Activated CD4-positive, alpha-beta T cell treated with anti-CD3 and anti-CD28 coated beads, Interleukin-2, amount 50 U/mL, for 48 hours (primary cell): ENCODE measurements at places on chromosomes 5 and 9.

- DNase-seq, result no peak
These were observed 2.0 kb downstream of the RORB start for GRCh38 chr9:74499111-74499601.

DNA sequence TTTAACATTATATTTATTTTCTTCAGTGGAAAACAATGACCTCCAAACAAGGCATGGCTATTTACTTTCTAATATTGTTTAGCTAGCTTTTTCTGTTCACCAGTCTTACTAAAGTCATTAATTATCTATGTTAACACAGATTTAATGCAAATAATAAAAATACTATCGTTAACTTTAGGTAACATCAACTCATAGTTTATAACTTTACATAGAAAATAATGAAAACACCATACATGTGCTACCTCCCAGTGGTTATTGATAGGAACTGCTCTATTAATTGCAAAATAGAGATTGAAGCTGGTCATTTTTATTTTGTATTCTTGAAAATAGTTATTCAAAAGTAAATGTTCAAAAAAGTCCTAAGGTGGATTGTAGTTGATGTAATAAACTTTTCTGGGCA is 78.3 kb upstream of the HCN1 start:
- DNase-seq, result no peak

DNA sequence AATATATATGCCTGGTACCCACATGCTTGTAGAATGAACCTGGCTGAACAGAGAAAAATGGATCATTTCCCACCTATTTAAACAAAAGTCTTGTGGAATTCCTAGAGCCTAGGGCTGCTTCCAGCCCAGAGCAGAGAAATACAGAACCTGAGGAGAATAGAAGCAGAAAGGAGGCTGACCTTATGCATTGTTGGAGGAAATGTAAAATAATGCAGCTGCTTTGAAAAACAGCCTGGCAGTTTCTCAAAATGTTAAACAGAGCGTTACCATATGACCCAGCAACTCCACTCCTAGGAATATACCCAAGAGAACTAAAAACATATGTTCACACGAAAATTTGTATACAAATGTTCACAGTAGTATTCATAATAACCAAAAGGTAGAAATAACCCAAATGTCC is 15.1 kb downstream of the MAPKAP1 start:
- DNase-seq, result no peak

- DNase-seq, result no peak
These were observed 56.7 kb upstream of the GARNL3 start for GRCh38 chr9:127207734-127208410.

GRCh38 chr5:154972476-154973080 is 31.7 kb downstream of the MRPL22 start:
- no peak for DNase-seq

DNA sequence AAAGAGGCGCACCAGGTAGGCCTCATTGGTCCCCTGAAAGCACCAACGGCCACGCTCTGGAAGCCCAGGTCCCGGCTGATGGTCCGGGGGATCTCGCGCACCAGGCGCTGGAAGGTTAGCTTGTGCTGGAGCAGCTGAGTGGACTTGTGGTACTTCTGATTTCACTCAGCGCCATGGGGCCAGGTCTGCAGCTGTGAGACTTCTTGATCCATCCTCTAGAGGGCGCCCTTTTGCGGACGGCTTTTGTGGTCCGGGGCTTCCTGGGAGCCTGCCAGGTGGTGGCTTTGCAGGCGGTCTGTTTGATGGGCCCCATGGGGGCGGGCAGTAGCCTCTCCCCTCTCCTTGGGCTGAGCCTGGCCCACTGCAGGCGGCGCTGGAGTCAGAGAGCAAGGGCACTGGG is 10.4 kb downstream of the TAF11L12 start:
- DNase-seq, result no peak

DNA sequence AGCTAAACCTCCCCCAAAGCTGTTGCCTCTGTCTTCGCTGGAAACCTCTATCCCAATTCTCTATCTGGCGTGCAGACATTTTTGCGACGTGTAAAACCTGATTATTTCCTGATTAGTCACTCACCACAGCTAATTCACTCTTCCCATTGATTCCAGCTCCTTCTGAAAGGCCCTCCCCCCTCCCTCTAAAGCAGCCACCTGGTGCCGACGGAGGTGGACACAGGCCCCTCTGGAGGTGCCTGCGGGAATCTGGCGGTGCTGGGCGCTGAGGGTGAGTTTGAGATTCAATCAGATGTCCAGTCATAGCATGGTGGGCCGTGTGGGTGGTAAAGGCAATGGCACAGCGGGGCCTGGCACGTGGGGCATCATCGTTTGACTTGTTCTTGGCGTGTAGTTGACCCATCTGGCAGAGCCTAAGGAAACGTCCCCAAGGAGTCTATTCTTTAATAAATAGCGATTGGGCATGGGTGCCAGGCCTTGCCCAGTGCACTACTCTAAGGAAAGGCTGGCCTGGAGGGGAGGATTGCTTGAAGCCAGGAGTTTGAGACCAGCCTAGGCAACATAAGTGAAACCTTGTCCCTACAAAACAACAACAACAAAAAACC is 271.1 kb upstream of the MVB12B start:
- DNase-seq, result no peak

- DNase-seq, result no peak
These were observed 5.2 kb upstream of the GCNT4 start for GRCh38 chr5:75057561-75057960.

- DNase-seq, result no peak
These were observed 7.8 kb upstream of the FOXI1 start for GRCh38 chr5:170097934-170098333.

DNA sequence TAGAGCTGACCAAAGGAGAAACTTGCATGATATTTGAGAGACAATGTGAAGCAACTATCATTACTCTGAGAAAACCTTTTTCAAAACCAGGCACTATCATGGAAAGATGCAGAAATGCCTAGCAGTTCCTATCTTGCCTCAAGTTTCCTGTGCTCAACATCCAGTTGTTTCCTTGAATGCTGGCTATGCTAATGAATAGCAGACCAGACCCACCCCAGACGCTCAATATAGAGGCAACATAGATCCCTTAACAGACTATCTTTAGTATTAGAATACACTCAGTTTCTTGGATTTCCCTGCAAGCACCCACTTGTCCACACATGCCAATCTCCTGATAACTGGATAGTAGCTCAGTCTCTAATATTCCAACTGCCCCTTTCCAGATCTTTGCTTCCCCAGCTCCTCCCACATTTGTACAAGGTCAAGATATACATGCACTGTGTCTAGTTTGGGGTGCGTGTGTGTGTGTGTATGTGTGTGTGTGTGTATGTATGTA is 93.3 kb upstream of the PCSK5 start:
- no peak for DNase-seq

- no peak for DNase-seq
These were observed 74.0 kb downstream of the GCNT4 start for GRCh38 chr5:74978345-74978744.

- no peak for DNase-seq
These were observed 369.1 kb upstream of the DAP start for GRCh38 chr5:11130131-11130530.

DNA sequence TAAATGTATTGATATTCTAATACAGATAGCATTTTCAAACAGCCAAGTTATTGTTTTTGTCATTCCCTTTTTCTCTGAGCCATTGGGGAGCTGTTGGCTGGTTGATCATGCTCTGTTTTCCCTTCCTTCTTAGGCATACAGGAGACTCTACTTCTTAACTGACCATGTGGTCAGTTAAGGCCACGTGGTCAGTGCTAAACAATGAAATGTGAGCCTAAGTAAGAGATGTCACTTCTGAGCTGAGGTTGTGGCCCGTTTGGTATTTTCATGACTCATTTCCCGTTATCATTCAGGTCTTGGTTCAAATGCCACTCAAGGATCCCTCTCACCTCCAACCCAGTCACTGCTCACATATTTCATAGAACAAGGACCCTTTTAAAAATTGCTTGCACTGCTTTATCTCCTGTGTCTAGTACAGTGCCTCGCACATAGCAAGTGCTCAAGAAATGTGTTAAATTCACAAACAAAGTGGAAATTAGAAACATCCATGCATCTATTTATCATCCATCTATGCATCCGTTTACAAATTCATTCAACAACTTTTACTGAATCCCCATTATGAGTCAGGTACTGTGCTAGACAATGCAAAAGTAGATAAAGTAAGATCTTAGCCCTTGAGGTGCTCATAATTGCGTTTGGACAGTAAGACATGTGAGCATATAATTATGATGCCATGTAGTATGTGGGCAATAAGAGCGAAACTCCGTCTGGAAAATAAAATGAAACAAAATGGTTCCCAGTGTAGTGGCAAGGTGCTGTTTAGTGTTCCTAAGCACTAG is 50.7 kb downstream of the ARRDC3 start:
- peak; percentile 14 for DNase-seq

GRCh38 chr5:105088961-105089360 is 1526.4 kb upstream of the NUDT12 start:
- DNase-seq, result no peak

DNA sequence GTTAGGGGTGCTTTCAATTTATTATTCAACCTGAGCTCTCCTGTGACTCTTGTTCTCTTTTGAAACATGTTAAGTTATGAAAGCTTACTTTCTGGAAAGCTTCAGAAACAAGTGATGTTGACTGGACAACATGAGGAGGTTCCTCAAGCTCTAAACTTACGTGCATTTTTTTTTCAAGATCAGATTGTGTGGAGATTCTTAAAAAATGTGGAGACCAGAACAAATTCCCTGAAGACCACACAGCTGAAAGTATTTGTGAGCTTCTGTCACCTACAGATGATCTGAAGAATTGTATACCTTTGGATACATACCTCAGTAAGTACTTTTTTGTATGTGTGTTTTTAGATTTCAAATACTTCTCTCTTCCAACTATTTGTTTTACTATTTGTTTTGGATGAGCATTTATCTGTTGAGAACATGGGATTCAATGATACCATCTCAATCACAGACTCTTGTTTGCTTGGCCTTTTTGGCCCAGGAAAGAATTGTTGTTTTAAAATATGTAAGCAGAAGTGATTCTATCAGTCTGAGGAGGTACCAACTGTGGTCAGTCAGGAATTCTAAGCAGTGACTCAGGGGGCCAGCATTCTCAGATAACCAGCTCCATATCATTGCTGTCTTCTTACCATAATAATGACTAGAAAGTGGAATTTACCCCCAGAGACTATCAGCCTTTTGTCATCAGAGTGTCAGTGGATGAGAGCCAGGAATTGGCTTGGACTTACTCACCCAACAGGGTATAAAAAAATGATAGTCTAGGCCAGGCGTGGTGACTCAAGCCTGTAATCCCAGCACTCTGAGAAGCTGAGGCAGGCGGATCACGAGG is 34.4 kb upstream of the GLIPR2 start:
- no peak for DNase-seq

DNA sequence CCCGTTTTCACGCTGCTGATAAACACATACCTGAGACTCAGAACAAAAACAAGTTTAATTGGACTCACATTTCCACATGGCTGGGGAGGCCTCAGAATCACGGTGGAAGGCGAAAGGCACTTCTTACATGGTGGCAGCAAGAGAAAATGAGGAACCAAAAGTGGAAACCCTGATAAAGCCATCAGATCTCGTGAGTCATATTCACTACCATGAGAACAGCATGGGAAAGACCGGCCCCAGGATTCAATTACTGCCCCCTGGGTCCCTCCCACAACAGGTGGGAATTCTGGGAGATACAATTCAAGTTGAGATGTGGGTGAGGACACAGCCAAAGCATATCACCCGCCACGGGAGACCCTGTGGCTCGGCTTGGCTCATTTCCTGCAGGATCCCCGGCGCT is 20.2 kb downstream of the EXD3 start:
- DNase-seq, result no peak

DNA sequence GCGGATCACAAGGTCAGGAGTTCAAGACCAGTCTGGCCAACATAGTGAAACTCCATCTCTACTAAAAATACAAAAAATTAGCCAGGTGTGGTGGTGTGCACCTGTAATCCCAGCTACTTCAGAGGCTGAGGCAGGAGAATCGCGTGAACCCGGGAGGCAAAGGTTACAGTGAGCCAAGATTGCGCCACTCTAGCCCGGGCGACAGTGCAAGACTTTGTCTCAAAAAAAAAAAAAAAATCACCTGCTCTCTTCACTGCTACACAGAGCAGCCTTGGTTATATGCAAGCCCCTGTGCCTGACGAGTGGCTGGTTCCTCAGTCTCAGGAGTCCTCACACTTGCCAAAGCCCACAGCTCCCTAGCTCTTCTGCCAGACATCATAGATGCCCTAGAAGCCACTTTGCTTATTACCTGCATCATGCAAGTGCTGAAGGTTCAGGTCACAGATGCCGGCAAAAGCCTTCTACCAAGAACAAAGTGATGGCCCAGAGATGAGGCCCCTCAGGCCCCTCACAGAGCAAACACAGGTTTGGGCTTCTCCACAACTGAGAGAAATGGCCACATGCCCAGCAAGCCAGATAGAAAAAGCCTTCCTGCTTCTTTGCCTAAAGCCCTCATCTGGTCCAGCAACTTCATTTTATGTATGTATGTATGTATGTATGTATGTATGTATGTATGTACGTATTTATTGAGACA is 176.4 kb downstream of the AUH start:
- DNase-seq, result no peak

DNA sequence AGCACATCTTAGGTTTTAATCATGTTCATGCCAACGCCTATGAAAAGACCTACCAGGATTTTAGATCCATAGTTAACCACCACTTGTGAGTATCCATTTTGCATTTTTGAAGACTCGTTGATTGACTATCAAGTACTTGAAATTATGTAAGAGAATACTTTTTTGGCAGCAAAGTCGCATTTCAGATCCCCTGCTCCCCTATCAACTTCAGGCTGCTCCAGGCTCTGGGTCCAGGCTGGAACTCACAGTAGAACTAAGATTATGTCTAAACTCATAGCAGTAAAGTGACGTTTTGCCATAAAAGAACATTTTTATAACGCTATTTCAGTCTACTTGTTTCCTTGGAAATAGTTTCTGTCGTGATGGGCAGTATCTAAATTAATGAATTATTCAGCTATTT is 267.7 kb downstream of the FANCC start:
- DNase-seq, result no peak

- no peak for DNase-seq
These were observed 14.0 kb upstream of the GSN start for GRCh38 chr9:121253821-121254501.

GRCh38 chr9:79883073-79883645 is 311.4 kb downstream of the TLE4 start:
- no peak for DNase-seq

GRCh38 chr5:33994845-33995244 is 10.4 kb upstream of the SLC45A2 start:
- DNase-seq, result no peak
